ENCODE measurements at places on chromosomes 11 and 22. TPM values are rescaled to one million over a fixed set of nuclear protein-coding genes. Genes with fewer than 3 reads are reported as not detected.

STK33 gene
- 36.5 TPM for total RNA-seq

VSTM5 gene
- 0.58 TPM for total RNA-seq

OR10D3 gene
- total RNA-seq = not detected

GRCh38 chr22:38733724-38734381 lies 21.9 kb downstream of the SUN2 start:
- DNase-seq = no peak

- DNase-seq = no peak
Observed at GRCh38 chr11:108906329-108906728, 241.5 kb downstream of the DDX10 start.

CCDC89 gene
- 3.1 TPM for total RNA-seq

DNA sequence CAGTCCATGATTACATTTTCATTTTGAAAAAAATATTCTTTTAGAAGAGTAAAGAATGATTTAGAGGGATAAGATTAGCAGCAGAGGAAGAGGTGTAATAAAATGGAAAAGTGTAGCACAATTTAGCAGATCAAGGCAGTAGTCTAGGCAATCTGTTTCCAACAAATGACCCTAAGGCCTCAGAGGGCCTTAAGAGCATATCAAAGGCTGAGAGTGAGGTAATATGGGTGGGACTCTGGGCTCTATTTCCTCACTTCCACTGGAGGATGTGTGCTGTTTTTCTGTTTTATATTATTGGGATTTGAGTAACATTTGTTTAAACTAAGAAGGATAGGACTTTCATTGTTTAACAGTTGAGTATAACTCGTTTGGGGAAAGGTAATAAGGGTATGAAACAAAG lies 28.8 kb downstream of the CCDC81 start:
- no peak for DNase-seq

- no peak for DNase-seq
Observed at GRCh38 chr11:100543386-100543785, 143.7 kb upstream of the ARHGAP42 start.

- no peak for DNase-seq
Observed at GRCh38 chr11:93500759-93501158, 42.4 kb downstream of the SMCO4 start.

DNA sequence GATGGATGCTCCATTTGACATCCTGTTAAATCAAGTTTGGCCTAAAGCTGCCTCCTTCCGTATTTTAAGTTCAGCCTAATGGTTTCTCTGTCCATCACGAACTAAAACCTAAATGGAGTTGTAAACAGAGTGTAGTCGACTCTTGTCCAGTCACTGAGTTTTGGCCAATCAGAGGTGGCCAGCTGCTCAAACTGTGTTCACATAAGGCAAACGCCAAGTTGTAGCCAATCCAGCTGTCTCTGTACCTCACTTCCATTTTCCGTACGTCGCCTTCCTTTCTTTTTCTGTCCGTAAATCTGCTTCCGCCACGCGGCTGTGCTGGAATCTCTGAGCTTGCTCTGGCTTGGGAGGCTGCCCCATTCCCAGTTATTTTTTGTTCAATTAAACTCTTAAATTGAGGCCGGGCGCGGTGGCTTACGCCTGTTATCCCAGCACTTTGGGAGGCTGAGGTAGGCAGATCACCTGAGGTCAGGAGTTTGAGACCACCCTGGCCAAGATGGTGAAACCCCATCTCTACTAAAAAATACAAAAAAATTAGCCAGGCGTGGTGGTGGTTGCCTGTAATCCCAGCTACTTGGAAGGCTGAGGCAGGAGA lies 20.7 kb upstream of the CARS1 start:
- no peak for DNase-seq

OR51B5 gene
- 4.2 TPM for total RNA-seq

DNA sequence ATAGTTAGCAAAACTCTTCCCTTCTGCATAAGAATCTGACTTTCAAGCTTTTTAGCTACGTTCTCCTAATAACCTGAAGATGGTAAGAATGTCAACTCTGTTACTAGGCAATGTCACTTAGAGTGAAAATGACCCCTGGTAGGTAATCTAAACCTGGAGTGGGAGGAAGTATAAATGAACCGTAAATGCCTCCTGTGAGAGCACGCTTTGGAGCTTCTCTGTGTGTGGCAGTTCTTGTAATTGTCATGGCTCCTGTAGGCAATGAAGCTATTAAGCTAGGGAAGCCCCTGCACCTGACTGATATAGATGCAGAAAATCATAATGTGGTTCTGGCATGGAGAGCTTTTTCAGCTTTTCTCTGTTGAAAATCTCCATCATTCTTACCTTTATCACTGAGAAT lies 29.4 kb downstream of the CALCA start:
- no peak for DNase-seq

SPDYC gene
- not detected for total RNA-seq

TSKU gene
- 18.6 TPM for total RNA-seq

DNA sequence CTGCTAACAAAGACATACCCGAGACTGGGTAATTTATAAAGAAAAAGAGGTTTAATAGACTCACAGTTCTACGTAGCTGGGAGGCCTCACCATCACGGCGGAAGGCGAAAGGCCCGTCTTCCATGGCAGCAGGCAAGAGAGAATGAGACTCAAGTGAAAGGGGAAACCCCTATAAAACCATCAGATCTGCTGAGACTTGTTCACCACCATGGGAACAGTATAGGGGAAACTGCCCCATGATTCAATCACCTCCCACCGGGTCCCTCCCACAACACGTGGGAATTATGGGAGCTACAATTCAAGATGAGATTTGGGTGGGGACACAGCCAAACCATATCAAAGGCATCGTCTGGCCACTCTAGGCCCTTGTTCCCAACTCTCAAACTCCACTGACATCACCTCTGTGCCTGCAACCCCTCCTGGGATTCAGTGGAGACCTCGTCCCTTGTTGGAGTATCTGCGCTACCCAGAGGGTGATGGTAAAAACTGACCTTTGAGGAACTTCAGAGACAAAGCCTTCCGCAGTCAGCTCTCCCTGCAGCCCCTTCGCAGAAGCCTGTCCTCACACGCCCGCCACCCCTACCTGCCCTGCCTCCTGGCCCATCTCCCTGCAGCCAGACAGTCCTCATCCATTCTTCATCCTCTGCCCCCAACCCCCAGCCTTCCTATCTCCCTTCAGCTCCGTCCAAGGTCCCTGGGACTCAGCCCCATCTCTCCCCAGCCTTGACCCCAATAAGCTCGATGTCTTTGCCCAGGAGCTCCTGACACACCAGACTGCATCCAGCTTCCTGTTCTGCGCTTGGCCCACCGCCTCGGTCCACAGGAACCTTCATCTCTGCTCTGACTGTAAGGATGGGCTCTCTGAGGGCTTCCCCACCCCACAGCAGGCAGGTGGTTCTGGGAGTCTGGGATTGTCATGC lies 15.8 kb downstream of the CCND1 start:
- DNase-seq = no peak

GUCY1A2 gene
- total RNA-seq = 10.0 TPM

DNA sequence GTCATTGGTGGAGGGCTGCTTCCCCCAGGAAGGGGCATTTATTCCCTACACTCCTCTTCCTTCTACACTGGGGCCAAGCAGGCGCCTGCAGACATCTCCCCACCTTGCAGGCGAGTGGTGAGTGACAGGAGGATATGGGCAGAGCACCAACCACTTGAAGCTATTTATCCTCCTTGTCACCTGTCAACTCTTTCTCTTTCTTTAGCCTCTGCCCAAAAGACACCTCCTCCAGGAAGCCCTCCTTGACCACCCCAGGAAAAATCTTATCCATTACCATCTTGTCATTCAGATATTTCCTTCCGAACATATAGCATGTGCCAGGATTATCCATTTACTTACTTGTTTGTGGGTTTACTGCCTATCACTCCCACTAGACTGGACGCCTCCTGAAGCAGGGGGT lies 362.4 kb downstream of the MN1 start:
- no peak for DNase-seq

GRCh38 chr22:47233316-47234243 lies 471.1 kb downstream of the TBC1D22A start:
- no peak for DNase-seq

MDK gene
- 52.1 TPM for total RNA-seq

DNA sequence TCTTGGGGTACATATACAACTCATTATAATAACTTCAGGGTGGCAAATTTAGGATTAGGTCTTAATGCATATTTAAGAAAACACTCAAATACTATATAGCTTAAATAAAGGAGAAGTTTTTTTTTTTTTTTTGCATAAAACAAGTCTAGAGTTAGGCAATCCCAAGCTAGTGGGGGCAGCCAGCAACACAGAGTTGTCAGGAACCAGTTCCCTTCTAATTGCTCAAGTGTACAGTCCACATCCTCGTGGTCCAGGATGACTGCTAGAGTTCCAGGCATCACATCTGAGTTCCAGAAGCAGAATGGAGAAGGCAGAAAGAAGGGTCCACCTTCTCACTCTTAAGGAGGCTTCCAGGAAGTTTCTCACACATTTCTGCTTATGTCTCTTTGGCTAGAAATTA lies 261.9 kb upstream of the PLET1 start:
- no peak for DNase-seq

DNA sequence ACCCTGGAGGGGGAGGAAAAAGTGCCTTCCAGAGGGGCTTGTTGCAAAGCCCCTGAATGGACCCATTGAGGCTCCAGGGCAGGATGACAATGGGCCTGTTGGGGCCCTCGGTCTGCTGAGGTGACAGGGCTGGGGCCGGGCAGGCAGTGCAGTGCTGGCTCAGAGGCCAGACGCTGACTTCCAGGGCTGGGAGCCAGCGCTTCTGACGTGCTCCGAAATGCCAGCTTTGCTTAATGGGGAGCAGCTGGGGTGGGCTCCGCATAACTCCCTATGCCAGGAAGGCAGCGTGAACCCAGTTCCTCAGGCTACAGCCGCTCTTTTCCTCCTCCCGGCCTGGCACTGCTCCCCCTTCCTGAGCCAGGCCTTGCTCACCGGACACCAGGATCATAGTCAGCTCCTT lies 17.7 kb downstream of the NAV2 start:
- no peak for DNase-seq

CYB561A3 gene
- total RNA-seq = 51.3 TPM

GRCh38 chr22:33853200-33854097 lies 66.8 kb downstream of the LARGE1 start:
- peak; percentile 83 for DNase-seq

CD6 gene
- 3.1 TPM for total RNA-seq

All from lung (tissue), 17 donors.